ENCODE measurements at places on chromosomes 12 and 14.

DNA sequence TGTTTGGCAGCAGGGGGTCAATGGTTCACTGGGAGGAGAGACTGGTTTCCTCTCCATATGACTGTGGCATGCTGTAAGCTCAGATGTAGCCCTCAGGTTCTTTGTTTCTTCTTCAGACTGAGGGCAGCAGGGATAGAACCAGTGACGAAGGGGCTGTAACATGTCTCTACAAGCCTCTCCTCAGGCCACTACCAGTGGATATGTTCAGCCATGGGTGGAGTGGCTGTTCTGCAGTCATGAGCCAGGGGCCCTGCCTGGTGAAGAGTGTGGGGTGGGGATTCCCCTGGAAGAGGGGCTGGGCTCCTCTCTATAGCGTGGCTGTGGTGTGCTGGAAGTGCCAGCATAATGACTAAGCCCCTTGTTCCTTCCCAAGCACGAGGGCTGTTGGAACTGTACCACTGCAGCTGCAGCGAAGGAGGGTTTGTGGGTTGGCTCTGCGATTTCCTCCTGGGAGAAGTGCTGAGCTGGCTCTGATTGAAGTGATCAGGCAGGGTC lies 55.8 kb downstream of the CMAS start:
- no peak for DNase-seq

- DNase-seq: no peak
Measured at GRCh38 chr12:2668816-2669215, 126.0 kb upstream of the FKBP4 start.

DNA sequence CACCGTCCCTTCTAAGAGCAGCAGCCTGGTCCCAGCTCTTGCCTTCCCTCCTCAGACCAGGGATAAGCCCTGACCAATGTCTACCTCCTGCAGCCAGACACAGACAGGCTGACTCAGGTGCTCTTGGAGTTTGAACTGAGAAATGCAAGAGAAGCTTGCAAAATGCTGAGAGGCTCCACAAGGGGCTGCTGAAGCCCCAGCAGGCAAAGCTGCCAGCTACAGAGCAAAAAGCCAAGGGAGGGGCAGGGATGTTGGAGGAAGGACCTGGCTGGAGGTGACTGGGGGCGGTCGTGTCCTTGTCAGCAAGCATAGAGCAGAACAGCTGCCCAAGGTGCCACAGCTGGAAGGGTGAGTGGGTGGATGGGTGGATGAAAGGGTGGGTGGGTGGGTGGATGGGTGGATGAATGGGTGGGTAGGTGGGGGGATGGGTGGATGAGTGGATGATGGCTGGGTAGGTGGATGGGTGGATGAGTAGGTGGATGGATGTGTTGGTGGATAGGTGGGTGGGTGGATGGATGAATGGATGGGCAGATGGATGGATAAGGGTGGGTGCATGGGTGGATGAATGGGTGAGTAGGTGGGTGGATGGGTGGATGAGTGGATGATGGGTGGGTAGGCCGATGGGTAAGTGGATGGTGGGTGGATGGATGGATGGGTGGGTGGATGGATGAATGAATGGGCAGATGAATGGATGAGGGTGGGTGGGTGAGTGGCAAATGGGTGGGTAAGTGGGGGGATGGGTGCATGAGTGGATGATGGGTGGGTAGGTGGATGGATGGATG lies 4.0 kb upstream of the INF2 start:
- DNase-seq: no peak

DNA sequence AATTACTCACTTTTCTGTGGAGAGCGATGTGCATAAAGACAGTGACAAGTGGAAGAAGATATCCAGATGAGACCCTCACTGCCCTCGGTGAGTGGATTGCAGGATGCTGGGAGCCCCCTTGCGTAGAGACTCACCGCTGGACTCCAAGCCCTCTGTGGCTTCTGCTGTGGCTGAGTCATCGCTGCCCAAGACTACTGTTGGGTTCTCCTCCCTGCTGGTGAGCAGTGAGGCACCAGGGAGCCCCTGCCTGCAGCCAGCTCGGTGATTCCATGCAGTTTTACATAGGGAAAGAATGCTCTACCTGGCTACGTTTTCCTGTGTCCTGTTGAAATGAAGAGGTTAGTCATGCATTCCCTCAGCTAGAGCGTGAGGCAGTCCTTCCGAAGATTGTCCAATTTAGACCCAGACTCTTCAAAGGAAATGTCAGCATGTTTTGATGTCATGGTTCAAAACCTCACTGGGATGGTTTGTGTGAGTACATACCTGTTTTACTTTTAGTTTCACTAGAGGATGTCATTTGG lies 28.2 kb downstream of the TRAF3 start:
- DNase-seq: peak; percentile 48

DNA sequence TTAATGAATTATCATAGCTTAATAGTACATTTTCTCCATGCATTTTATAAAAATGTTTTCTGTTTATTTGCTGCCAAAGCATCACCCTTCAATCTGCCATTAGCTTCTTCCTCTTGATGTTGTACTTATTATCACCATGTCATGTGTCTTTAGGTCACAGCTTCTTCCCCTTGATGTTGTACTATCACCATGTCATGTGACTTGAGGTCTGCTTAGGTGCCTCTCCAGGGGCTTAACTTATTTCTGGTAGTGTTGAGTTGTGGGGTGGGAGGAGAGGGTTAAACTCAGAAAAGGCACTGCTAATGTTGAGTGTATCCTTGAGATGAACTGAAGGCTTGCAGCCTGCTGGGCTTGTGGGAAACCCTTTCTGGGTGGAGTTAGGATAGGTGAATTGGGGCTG lies 87.8 kb downstream of the DAAM1 start:
- no peak for DNase-seq

- no peak for DNase-seq
Measured at GRCh38 chr12:84745127-84745526, 167.5 kb downstream of the SLC6A15 start.

DNA sequence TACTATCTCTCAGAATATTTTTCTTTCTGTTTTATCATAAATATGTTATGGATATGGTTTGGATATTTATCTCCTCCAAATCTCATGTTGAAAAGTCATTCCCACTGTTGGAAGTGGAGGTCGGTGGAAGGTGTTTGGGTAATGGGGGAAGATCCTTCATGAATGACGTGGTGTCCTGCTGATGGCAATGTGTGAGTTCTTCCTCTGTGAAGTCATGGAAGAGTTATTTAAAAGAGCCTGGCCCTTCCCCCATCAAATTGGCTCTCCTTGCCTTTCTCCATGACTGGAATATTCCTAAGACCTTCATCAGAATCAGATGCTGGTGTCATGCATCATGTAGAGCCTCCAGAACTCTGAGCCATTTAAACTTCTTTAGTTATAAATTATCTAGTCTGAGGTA lies 1291.6 kb downstream of the FSCB start:
- DNase-seq: no peak

DNA sequence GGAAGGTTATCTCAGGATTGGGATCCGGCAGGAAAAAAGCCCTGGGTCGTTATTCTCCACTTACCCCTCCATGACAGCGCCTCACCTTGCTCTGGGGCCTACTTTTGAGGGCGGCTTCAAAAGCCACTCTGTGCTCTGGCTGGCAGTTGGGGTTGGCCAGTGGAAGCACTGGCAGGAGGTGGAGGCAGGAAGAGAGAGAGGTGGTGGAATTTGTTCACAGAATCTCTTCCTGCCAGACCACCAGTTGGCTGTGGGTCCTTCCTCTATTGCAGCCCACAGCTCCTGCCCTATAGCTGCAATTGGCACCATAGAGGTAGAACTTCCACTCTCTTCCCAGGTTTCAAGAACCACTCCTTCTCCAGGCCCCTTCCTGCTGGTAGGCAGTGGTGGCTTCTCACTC lies 32.7 kb upstream of the SDR39U1 start:
- no peak for DNase-seq

DNA sequence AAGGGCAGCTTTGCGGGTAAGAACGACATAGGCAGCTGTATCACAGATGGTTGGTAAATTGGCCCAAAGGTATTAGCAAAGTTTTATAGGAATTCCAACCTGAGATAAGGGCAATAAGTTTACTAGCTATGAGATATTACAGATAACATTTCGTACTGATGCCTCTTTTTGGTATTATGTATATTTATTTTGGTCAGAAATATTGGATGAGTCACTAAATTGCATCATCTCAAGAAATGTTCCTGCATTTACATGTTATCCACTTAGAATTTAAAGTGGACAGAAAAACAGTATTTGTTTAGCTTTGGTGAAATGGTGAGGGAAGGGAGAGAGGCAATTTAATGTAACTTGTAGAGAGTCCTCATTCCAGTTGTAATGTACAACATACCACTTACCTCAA lies 65.1 kb upstream of the PZP start:
- no peak for DNase-seq

GRCh38 chr12:2804393-2805142 lies 7.9 kb upstream of the ITFG2 start:
- no peak for DNase-seq

GRCh38 chr12:119797090-119797489 lies 80.0 kb downstream of the CIT start:
- DNase-seq: no peak

GRCh38 chr14:21525571-21525961 lies 580 bp downstream of the SALL2 start:
- peak; percentile 16 for DNase-seq

DNA sequence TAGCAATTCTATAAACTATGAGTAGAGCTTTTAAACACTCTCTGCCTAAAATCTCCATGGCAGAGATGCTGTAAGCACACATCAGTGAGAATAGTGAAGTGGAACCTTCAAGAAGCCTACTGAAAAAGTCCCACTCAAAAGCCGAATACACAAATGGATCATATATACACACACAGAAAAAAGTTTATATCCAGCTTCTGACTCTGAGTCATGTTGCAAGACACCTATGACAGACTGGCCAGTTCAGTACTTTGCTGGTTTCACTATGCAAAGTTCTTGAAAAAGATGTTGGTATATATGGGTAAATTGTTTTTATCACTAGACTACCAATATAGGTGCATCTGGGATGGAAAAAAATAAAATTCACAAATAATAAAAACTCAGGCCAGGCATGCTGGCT lies 126.1 kb downstream of the KCNK10 start:
- DNase-seq: no peak

DNA sequence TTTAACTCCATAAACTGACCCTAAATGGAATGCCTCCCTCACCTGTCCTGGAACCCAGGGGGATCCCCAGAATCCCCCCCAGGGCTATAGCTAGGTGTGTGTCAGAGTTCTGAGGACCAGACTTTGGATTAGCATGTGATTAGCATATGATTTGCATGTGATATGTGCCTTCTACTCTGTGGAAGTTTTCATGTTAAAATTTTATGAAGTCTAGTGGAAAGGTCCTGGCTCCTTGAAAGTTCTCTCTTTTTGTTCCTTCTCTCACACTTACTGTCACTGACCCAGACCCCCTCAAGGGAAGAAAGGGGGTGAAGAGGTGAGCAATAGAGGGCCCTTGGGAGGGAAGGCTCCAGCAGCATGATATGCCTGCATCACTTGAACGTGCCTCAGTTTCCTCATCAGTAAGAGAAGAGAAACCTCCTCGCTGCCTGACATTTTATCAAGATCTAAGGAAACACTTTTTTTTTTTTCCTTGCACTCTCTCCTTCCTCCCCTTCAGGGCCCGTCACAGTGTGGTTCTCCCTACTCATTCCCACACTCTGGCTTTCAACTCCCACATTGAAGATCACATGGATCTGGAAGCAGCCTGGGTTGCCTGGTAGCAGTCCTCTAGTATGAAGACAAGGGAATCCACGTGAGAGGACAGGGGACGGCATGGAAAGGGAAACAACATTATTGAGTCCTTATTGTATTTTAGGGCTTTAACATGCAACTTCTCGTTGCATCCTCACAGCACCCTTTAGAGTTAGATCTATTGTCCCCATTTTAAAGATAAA lies 3.3 kb upstream of the C1QL4 start:
- DNase-seq: no peak

- no peak for DNase-seq
Measured at GRCh38 chr12:24244801-24245200, 295.3 kb upstream of the SOX5 start.

GRCh38 chr12:132329036-132329719 lies at the start of gene GALNT9:
GALNT9 (minus strand) TSS chr12:132329589; CDS start chr12:132329203, 386 bp downstream.
- DNase-seq: peak; percentile 9

- DNase-seq: no peak
Measured at GRCh38 chr14:71533390-71533789, 398.8 kb upstream of the RGS6 start.

- DNase-seq: no peak
Measured at GRCh38 chr14:30678926-30679431, 56.9 kb downstream of the SCFD1 start.

DNA sequence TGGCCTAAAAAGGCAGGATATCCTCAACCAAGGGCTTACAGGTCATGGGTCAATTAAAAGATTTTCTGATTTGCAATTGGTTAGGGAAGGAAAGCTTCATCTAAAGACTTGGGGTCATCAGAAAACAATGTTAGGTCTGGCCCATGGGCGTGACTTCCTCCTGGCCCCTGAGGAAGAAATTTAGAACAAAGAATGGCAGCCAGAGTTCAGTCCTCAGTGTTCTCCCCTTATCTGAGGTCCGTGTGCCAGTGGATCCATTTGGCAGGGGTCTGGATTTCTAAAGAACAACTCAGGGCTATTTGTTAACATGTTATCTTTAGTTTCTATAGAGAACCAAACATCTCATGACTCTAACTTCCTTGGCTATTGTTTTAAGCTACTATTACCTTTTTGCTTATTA lies 27.8 kb upstream of the NFYB start:
- no peak for DNase-seq

DNA sequence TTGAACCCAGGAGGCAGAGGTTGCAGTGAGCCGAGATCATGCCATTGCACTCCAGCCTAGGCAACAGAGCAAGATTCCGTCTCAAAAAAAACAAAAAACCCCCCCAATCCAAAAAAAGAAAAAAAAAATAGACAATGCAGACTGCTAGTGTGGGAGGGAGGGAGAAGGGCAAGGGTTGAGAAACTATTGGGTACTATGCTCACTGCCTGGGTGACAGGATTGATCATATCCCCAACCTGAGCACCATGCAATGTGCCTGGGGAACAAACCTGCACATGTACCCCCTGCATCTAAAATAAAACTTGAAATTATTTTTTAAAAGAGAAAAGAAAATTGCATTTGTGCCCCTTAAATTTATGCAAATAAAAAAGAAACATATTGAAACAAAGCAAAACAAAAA lies 65.6 kb upstream of the PLEKHG3 start:
- DNase-seq: no peak

- no peak for DNase-seq
Measured at GRCh38 chr12:130565189-130565588, 150.9 kb downstream of the RIMBP2 start.

DNA sequence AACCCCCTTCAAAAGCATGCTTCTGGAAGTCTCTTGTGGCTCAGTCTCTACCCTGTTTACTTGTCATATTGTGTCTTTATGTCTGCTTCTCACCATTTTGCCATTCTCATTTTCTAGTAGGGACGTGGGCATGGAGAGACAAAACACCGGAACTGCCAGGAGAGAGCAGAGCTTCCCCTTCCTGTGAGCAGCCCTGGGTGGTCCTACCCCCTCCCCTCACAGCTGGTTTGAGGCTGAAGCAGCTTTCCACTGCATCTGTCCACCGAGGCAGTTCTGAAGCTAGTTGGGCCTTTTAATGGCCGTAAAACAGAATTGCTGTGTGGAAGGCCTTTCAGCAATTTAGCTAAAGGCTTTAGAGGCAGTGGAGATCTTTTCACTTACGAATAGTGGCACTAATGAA lies 77.0 kb downstream of the PELI2 start:
- no peak for DNase-seq

- DNase-seq: no peak
Measured at GRCh38 chr14:67151082-67151666, 38.1 kb upstream of the GARIN2 start.

Measured in CD4-positive, alpha-beta T cell treated with Interleukin-17A for 4 hours (primary cell).